ENCODE measurements at places on chromosomes 6 and 20. TPM values are rescaled to one million over a fixed set of nuclear protein-coding genes. Genes with fewer than 3 reads are reported as not detected.

The LRRN4 gene
- 0.43 TPM for total RNA-seq

DNA sequence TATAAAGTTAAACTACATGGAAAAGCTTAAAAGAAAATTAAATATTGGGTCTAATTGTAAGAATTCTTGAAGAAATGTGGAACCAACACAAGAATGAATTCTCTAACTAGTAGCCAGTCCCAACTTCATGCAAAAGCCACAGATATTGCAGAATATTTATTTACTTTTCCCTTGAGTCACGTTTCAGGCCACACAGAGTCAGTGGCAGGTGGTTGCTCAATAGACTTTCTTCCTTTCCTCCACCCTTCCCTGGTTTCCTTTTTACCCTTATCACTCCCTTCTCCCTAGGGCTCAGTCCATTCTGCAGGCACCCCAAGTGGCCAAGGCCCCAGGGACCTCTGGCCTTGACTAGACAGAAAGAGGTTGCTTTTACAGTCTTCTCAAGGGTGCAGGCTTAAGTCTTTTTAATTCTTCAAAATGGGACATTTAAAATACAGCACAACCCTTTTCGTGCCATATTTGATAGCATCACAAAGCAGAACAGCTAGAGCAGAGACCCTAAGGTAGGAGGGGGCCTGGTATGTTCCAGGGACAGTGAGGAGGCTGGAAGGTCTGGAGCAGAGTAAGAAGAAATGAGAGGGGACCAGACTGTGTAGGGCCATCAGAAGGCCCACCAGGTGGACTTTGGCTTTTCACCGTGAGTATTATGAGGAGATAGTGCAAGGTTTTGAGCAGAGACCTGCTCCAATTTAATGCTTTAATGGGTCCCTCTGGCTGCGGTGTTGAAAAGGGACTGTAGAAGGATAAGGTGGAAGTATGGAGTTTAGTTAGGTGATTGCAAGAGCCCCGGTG lies 65.0 kb downstream of the HDDC2 start:
- DNase-seq = no peak
- H3K36me3 ChIP-seq = no peaks in the 10 kb centered on the region
- no peak overlapping the region for H3K27ac ChIP-seq
- H3K27me3 ChIP-seq = no peaks in the 10 kb centered on the region
- H3K4me1 ChIP-seq = no peaks in the 10 kb centered on the region

DNA sequence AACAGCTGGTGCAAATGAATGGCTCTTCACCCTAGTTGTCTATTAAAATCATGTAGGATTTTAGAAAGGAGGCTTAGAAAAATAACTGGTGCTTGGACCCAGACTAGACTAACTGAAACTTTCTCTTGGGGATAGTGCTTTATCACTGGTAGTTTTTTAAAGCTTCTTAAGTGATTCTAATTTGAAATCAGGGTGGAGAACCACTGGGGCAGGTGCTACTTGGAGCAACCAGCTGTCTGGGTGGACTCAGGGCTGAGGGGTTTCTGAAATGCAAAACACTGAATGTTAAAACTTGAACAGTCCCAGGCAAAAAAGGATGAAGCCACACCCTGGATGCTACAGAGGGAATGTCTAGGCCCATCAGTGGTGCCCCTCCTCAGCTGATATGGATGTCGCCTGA lies 81.2 kb downstream of the PXDC1 start:
- no peaks in the 10 kb centered on the region for H3K36me3 ChIP-seq
- H3K27ac ChIP-seq = no peak overlapping the region
- no peak for DNase-seq
- no peaks in the 10 kb centered on the region for H3K27me3 ChIP-seq
- H3K4me1 ChIP-seq = no peaks in the 10 kb centered on the region

- no peaks in the 10 kb centered on the region for H3K4me1 ChIP-seq
- H3K4me3 ChIP-seq = no peak overlapping the region
- H3K36me3 ChIP-seq = no peaks in the 10 kb centered on the region
- no peak overlapping the region for H3K27ac ChIP-seq
Observed at GRCh38 chr6:50097966-50098640, 48.4 kb upstream of the DEFB112 start.

DNA sequence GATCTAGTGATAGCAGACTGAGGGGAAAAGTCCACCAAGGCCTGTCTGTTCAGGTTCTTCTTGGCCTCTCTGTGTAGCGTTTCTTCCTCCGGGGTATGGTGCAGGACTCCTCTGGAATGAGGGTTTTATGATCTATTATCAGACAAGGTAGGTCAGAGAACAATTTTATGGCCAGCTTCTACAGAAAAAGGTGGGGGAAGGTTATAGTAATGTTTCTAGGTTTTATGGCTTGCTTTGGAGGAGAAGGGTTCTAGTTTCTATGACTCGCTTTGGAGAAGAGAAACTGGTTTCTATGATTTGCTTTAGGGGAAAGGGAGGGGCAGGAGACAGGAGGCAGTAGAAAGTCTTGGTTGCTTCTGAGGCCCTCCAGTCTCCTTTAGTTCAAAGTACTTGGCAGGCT lies 144.8 kb upstream of the LAMA2 start:
- no peak for DNase-seq
- H3K4me3 ChIP-seq = no peak overlapping the region
- H3K36me3 ChIP-seq = no peaks in the 10 kb centered on the region
- no peaks in the 10 kb centered on the region for H3K27me3 ChIP-seq

The SIRPD gene
- total RNA-seq = 46.7 TPM
